ENCODE measurements at places on chromosomes 5 and 9.

GRCh38 chr5:2877522-2877921, 126.0 kb upstream of the IRX2 start:
- no peak for DNase-seq

DNA sequence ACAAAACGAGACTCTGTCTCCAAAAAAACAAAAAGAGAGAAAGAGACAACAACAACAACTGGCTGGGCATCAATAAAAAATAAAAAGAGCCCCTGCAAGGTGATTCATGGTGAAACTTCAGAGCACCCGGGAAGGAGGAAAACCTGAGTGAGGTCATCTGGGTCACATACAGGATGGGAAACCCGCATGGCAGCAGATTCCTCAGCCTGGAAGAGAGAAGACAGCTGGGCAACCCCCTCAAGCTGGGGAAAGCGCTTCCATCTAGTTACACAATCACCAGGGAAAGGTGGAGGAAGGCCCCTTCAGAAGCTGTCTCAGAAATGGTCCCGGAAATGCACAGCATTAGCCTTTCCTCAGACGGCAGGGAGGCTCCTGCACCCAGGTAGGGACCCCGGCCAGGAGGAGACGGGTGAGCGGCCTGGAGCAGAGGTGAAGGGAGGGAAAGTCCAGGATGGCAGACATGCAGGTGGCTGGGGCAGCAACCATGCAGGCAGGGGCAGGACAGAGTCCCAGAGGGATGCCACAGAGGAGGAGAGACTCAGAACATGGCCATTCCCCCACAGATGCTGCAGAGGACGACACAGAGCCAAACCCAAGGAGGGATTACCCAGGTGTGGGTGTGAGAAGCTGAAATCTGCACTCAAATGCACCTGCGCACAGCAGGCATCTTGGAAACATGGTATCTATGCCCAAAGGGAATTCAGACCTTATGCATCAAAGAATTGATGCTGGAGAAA, 29.4 kb downstream of the CAMSAP1 start:
- no peak for DNase-seq

- DNase-seq = no peak
Measured at GRCh38 chr5:171615705-171616640, 169.6 kb upstream of the SMIM23 start.

GRCh38 chr9:3879315-3879714, 353.5 kb upstream of the RFX3 start:
- no peak for DNase-seq

DNA sequence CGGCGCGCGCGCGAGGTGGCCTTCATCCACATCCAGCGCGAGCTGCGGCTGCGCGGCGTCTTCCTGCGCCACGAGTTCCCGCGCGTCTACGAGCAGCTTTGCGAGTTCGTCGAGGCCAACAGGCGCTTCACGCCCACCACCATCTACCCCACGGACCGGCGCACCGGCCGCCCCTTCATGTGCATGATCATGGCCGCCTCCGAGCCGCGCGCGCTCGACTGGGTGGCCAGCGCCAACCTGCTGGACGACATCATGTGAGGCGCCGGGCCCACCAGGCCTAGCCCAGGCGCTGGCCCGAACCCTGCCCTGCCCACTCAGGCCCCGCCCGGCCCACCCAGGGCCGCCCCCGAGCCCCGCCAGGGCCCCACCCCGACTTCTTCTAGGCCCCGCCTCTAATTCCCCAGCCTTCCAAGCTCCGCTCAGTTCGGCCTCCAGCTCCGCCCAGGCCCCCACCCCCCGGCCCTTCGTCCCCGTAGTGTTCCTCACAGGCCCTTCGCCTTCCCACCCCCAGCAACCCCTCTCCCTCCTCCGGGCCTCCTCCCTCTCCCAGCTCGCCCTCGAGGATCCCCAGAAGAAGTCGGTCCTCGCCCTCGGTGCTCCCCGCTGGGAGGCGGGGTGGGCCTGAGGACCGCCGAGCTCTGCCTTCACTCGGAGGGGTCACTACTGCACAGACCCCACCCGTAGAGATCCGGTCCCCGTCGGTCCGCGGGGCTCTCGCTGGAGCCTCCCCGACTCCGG, 2.0 kb upstream of the PHPT1 start:
- no peak for DNase-seq

GRCh38 chr5:9596824-9597223, 33.3 kb downstream of the TAS2R1 start:
- no peak for DNase-seq
